Stimulated activated CD8-positive, alpha-beta memory T cell treated with anti-CD3 and anti-CD28 coated beads, Interleukin-15, amount 100 ng/mL, for 48 hours (primary cell): ENCODE measurements at places on chromosomes 13 and 19.
A peak's percentile ranks its signal among the peaks of the same experiment; 100 is the strongest.

GRCh38 chr19:43519436-43520088, 7.4 kb downstream of the ETHE1 start:
- DNase-seq, result peak; percentile 66

GRCh38 chr13:58598241-58598640, 966.7 kb downstream of the PCDH17 start:
- DNase-seq, result no peak

- no peak for DNase-seq
These were observed 15.0 kb upstream of the LMO7 start for GRCh38 chr13:75621147-75621546.

- DNase-seq, result no peak
These were observed 4.8 kb upstream of the DGKH start for GRCh38 chr13:42043676-42044075.
